ENCODE measurements at places on chromosomes 1 and 21. TPM values are rescaled to one million over a fixed set of nuclear protein-coding genes. Genes with fewer than 3 reads are reported as not detected.

DNA sequence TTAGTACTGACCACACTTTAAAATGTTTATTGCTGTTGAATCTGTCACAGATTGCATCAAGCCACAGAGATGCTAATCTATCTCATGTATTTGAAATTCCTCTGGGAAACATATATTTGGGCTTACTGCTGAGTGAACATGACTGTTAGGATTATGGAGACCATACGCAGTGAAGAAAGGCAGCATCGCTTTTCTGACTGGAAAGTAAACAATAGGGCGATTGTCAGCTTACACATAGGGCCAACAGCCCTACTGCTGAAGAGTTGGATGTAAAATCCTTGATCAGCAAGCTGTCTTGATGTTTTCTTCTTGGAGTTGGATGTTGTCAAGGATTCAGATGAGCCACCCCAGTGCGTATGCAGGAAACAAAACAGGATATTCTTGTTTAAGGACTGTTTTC, 368.7 kb upstream of the ADGRL2 start:
- H3K27ac ChIP-seq: no peak overlapping the region
- no peaks in the 10 kb centered on the region for H3K27me3 ChIP-seq
- H3K4me3 ChIP-seq: no peak overlapping the region
- H3K4me1 ChIP-seq: no peaks in the 10 kb centered on the region
- no peaks in the 10 kb centered on the region for H3K36me3 ChIP-seq
- no peak for DNase-seq

The KRTAP20-3 gene
- not detected for polyA plus RNA-seq

DNA sequence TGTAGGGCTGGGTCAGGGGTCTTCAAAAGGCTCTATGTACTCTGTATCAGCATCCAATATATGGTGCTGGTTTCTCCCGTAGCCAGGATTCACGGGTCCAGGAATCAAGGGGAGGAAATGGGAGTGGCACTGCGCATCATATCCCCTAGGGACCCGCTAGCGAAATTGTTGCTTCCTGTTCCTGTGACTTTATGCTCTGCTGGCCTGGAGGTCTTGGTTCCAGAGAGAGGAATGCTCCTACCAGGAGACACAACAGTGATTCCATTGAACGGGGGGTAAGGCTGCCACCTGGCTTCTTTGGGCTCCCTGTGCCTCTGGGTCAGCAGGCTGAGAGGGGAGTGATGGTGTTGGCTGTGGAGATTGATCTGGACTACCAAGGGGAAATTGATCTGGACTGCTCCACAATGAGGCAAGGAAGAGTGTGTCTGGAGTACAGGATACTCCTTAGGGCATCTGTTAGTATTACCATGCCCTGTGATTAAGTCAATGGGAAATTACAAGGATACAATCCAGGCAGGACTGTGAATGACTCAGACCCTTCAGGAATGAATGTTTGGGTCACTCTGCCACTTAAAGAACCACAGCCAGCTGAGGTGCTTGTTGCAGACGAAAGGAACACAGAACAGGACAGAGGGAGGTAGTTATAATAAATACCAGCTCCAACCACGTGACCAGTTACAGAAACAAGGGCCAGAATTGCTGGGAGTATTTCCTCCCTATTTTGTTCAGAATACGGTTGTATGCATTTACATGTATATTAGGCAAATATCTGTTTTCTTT, 10.2 kb downstream of the SPSB1 start:
- peak overlapping the region; percentile 93 for H3K27ac ChIP-seq
- no peaks in the 10 kb centered on the region for H3K27me3 ChIP-seq
- H3K4me3 ChIP-seq: no peak overlapping the region
- peak; percentile 83 for DNase-seq
- H3K4me1 ChIP-seq: peaks cover 27% of the 10 kb centered on the region

The ADAMTS5 gene
- not detected for polyA plus RNA-seq

DNA sequence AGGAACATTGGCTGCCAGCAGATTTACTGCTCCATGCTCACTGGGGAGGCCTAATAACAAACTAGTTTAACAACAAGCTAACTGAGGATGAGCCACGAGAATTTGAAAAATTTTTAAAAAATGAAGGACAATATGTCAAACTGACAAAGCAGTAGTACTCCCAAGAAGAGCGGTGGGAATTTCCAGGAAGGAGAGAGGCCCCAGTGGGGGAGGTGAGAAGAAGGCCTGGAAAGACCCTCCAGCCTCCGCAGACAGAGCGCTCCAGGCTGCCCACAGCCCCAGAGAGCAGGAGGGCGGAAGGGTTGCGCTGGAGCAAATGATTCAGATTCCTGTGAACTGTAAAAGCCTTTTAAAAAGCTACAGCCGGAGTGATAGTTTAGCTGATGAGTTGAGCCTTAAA, 78.5 kb downstream of the SIPA1L2 start:
- H3K4me3 ChIP-seq: no peak overlapping the region
- DNase-seq: no peak
- H3K27ac ChIP-seq: no peak overlapping the region
- no peaks in the 10 kb centered on the region for H3K27me3 ChIP-seq

- no peak overlapping the region for H3K4me3 ChIP-seq
- DNase-seq: no peak
- no peak overlapping the region for H3K27ac ChIP-seq
- H3K36me3 ChIP-seq: peaks cover 53% of the 10 kb centered on the region
- no peaks in the 10 kb centered on the region for H3K4me1 ChIP-seq
Observed at GRCh38 chr1:244851546-244852231, 12.7 kb downstream of the HNRNPU start.

The KPRP gene
- not detected for polyA plus RNA-seq

DNA sequence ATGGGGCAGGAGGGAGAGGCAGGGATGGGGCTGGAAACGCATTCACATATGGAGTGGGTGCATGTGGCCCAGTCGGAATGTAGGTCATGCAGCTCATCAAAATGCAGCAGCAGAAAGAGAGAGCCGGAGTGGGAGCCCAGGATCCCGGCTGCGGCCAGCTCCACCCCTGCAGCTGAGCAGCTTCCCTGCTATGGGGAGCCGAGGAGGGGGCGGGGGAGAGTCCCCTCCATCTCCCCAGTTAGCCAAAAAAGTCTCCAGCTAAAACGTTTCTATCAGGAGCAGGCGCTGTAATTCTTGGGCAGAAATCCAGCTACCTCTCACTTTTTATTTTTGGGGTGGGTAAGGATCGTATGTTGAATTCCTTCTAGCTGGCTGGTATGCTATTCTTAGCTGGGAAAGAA, 39.7 kb downstream of the MRPL37 start:
- no peak overlapping the region for H3K27ac ChIP-seq
- no peaks in the 10 kb centered on the region for H3K4me1 ChIP-seq
- peaks cover 19% of the 10 kb centered on the region for H3K36me3 ChIP-seq
- H3K4me3 ChIP-seq: no peak overlapping the region
- no peak for DNase-seq

DNA sequence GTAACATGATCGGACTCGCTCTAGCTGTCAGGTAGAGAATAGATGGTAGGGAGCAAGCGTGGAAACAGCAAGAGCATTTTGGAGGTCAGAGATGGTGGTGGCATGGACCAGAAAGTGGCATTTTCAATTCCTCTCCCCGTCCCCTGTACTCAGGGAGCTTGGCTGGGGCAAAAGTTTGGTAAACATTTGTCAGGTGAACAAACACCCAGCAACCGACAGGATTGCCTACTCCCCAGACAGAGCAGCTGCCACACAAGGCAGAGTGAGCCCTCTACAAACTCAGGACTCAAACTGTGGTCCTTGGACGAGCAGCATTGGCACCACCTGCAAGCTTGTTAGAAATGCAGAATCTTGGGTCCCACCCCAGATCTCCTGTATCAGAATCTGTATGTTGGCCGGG, 14.3 kb downstream of the PTAFR start:
- DNase-seq: no peak
- H3K27ac ChIP-seq: no peak overlapping the region
- H3K36me3 ChIP-seq: no peaks in the 10 kb centered on the region
- no peak overlapping the region for H3K4me3 ChIP-seq

GRCh38 chr21:28436286-28436932, 556.3 kb downstream of the LTN1 start:
- H3K4me1 ChIP-seq: peaks cover 8% of the 10 kb centered on the region
- DNase-seq: peak; percentile 61

- H3K36me3 ChIP-seq: no peaks in the 10 kb centered on the region
- H3K27ac ChIP-seq: no peak overlapping the region
- no peak for DNase-seq
- no peak overlapping the region for H3K4me3 ChIP-seq
- no peaks in the 10 kb centered on the region for H3K4me1 ChIP-seq
Observed at GRCh38 chr1:174174461-174175329, 15.4 kb downstream of the RABGAP1L start.

DNA sequence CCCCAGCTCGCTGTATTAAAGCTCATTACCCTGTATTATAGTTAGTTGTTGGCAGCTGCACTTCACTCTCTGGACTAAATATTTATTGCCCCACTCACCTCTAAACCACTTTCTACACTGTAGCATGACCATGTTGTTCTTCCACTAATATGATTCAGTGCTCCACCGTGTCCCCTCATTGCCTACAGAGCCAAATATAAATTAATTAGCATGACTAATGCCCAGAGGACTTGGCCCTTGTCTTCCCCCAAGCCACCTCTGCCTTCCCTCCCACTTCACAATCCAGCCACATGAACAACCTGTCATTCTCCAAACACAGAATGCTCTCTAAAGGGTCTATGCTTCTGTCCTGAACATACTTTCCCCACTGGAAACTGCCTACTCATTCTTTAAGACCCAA, 276.5 kb downstream of the PLPP3 start:
- H3K4me3 ChIP-seq: no peak overlapping the region
- no peaks in the 10 kb centered on the region for H3K27me3 ChIP-seq
- H3K4me1 ChIP-seq: peaks cover 17% of the 10 kb centered on the region
- no peak for DNase-seq
- no peaks in the 10 kb centered on the region for H3K36me3 ChIP-seq
- no peak overlapping the region for H3K27ac ChIP-seq

The KIF2C gene
- 27.1 TPM for polyA plus RNA-seq

DNA sequence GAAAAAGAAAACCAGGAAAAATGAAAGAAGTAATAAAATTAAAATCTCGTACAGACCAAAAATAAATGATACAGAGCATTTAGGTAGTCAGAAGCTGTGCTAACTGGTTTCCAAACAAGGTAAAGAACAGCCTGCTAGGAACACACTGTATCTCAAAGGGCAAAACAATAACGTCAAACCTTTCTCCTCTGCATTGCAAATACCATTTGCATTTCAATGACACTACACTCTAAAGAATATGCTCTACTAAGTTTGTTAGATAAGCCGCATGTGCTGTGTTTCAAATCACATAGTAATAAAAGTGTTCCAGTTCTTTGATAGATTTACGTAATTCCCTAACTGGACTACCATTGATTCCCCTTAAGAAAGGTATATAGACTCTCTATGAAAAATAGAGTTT, 648.8 kb downstream of the PLA2G4A start:
- H3K4me1 ChIP-seq: no peaks in the 10 kb centered on the region
- H3K27ac ChIP-seq: no peak overlapping the region
- no peak overlapping the region for H3K4me3 ChIP-seq
- no peaks in the 10 kb centered on the region for H3K27me3 ChIP-seq
- DNase-seq: no peak

The TMIGD3 gene
- polyA plus RNA-seq: 0.24 TPM

GRCh38 chr1:153526132-153526543, 9.7 kb downstream of the S100A6 start:
- H3K27ac ChIP-seq: no peak overlapping the region
- H3K4me3 ChIP-seq: no peak overlapping the region
- H3K4me1 ChIP-seq: peaks cover 3% of the 10 kb centered on the region
- DNase-seq: no peak
- H3K27me3 ChIP-seq: no peaks in the 10 kb centered on the region

DNA sequence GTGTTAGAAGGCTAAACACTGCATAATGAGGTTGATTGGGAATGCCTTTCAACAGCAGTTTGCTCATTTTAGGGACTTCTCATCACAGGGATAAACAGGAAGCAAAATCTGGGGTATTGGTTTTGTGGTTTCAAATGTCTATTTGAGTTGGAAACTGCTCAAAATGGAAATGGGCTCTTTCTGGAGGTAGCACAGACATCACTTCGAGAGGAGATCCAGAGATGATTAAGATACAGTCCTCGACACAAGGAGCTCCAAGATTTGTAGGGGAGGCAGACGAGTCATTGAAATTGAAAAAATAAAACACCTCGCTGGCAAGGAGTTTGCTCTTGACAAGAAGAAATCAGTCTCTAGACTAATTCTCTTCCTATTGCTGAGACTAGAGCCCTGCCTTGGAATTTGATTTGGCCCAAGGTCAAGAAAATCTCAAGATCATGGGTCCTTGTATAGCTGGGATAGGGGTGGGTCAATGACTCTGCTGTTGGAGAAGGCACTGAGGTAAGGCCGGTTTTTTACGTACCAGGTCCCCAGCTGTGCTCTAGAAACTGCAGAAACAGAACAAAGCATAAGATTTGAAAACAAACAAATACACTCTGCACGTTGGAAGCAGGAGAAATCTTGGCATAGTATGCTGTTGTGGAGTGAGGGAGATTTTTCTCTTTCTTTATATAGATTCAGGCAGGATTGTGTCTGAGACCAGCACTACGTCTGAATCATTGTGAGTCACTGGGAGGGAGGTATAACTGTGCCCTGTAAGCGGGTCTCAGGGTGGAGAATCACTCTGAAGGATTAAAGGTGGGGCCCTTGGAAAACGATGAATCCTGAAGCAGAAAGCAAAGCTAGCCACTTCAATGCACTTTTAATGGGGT, 17.7 kb upstream of the KLHDC8A start:
- H3K27ac ChIP-seq: no peak overlapping the region
- H3K4me3 ChIP-seq: no peak overlapping the region
- DNase-seq: no peak
- H3K36me3 ChIP-seq: no peaks in the 10 kb centered on the region
- no peaks in the 10 kb centered on the region for H3K4me1 ChIP-seq

DNA sequence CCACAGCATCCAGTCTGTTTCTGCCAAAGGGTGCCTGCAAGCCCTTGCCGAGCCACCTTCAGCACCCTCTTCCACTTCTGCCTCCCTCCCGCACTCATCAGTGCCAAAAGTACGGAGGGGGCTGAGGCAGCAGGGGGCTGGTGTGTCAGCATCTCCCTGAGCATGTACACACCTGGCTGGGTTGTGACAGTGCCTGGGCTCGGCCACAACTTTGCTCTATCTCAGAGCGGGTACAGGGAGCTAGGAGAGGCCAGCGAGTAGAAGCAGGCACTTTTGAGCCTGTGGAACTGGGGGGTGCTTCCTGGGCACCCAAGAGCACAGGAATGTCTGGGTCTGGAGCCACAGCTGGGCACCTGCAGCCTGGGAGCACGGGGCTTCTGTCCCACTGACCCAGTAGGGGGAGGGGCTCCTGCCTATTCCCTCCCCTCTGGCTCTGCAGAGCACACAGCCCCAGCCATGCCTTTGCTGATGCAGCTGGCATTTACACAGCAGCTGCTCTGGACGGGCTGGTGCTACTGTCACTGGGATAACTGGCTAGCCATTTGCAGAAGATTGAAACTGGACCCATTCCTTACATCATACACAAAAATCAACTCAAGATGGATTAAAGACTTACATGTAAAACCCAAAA, 319.8 kb upstream of the RRP15 start:
- no peak for DNase-seq
- H3K36me3 ChIP-seq: no peaks in the 10 kb centered on the region
- H3K27me3 ChIP-seq: no peaks in the 10 kb centered on the region
- no peaks in the 10 kb centered on the region for H3K4me1 ChIP-seq
- H3K27ac ChIP-seq: no peak overlapping the region
- no peak overlapping the region for H3K4me3 ChIP-seq

The ADAMTSL4 gene
- 0.96 TPM for polyA plus RNA-seq

Measured in endothelial cell of umbilical vein (primary cell).